ENCODE measurements at places on chromosomes 11 and 22. TPM values are rescaled to one million over a fixed set of nuclear protein-coding genes. Genes with fewer than 3 reads are reported as not detected.

- no peak for DNase-seq
These were observed 10.6 kb downstream of the CTSF start for GRCh38 chr11:66557733-66558326.

GGT1 gene
- 0.28 TPM for total RNA-seq

GRCh38 chr11:58998480-58999290, 59.4 kb downstream of the GLYATL1 start:
- DNase-seq: no peak

- peak; percentile 84 for DNase-seq
These were observed 2.3 kb downstream of the TSPAN4 start for GRCh38 chr11:844693-845644.

DNA sequence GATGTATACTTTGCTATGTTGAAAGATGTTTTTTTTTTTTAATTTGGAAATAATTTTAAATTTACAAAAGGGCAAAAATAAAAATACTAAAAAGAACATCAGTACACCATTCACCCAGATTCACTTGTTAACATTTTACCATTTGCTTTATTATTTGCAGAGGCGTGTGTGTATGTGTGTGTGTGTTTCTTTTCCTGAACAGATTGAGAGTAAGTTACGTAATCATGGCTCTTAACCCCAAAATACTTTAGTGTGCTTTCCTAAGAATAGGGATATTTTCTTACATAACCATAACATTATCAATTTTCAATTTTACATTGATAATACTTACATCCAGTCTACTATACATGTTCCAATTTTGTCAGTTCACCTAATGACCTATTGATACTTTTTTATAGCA, 91.5 kb upstream of the HORMAD2 start:
- no peak for DNase-seq

DNA sequence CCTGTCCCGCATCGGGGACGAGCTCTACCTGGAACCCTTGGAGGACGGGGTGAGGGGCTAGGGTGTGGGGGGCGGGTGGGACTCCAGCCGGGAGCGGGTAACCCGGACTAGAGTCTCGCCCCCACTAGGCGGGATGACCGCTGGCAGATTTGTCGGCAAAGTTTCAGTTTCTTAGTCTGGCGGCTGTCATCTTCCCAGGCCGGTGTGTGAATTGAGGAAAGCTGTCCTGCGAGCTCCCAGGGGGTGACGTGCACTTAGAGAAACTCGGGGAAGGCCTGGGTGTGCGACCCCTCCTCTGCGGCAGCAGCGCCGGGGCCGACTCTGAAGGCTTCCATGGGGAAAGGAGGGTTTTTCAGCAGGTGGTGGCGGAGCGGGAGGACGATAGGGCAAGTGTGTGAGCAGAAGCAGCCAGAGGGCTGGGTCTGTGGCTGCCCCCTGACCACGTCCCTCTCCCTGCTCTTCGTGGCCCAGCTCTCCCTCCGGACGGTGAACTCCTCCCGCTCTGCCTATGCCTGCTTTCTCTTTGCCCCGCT, 463 bp downstream of the RAD9A start:
- no peak for DNase-seq

DNA sequence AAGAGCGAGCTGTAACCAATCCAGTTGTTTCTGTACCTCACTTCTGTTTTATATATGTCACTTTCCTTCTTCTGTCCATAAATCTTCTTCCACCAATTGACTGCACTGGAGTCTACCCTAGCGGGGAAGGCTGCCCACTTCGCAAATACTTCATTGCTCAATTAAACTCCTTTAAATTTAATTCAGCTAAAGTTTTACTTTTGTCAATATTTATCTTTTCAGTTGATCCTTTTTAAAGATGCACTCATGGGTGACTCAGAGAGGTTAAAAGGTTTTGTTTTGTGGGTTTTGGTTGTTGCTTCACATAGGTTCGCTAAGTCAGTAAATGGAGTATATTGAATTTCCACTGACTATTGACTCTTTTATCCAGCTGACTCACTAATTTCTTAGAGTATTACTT, 597.2 kb downstream of the DLG2 start:
- no peak for DNase-seq

CDKN1C gene
- 3.5 TPM for total RNA-seq

DNA sequence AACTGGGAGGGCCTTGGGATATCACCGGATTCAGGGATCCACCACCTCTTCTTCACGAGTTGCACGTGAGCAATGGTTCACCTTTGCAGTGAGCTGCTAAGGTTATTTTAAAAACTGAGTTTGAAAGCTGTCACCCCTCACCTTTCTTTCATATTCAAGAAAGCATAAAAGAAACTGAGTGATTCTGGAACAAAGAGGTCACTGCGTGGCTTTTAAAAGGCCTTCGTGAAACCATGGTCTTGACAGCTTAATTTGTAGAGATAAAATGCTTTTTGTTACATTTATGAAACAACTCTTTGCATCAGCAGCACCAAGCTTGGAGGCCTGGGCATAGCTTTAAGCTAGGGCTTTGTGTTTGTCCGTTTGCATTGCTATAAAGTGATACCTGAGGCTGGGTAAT, 101.4 kb upstream of the NECTIN1 start:
- DNase-seq: no peak

CCDC81 gene
- 0.53 TPM for total RNA-seq

- no peak for DNase-seq
These were observed 335.0 kb downstream of the C11orf87 start for GRCh38 chr11:109756951-109757350.

DNA sequence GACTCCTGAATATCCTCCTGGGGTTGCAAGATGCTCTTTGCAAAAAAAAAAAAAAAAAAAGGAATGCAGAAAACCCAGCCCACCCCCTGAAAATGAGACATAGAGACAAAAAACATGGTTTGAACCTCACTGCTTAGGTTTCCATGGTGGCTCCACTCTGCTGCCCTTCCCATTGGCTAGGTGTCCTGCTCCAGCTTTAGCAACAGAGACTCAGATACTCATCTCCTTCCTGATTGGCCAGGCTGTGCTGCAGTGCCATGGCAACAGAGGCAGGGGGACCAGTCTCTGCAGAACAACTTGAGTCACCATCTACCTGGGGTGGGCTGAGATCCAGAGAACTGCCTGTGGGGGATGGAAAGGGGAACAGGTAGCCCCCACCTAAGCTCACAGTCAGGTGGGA, 17.4 kb upstream of the YWHAH start:
- no peak for DNase-seq

DNA sequence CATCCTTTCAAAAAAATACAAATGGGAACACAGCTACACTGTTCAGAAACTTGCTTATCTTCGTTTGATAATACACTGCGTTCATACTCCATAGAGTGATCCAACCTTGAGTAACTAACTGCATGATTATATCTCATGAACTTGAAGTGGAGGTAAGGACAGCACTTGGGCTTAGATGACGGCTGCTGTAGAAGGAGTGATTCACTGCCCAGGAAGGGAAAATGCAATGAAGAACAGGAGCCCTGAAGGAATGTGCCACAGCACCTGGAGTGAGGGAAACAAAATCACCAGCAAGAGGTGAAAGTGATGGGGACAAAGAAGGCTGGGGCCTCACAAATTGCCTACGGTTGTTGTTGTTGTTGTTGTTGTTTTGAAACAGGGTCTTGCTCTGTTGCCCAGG, 44.1 kb upstream of the SC5D start:
- DNase-seq: no peak

GRCh38 chr22:43227239-43227630, 40.3 kb upstream of the TTLL12 start:
- DNase-seq: no peak

DNA sequence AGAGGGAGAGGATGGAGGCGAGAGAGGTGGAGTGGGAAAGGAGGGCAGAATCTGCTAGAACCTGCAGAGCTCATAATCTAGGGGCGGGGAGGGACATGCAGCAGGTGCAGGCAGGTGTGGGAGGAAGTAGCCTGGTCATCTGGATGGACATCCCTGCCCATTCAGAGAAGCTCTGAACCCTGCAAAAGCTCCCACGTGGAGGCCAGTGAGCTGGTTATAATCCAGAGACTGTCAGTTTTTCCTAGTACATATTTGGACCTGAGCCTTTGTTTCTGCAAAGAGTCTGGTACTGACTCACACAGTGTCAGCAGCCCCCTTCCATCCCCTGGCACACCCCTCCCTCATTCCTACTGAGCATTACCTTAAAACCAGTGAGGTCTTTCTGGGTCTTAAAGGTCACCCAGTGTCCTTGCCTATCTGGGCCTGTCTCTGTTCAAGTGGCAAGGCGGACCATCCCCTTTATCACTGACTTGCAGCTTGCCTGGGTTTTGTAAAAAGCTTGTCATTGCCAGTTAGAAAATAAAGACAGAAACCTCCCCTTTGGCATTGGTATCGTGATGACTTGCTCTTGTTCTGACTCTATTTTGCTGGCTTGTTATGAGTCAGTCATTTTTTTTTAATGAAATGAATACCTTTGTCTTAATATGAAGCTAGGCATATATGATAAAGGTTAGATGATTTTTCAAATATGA, 26.1 kb downstream of the PTPRJ start:
- no peak for DNase-seq

- no peak for DNase-seq
These were observed 31.1 kb downstream of the IGF2 start for GRCh38 chr11:2107941-2108630.

GNAZ gene
- 1.1 TPM for total RNA-seq

OR52H1 gene
- not detected for total RNA-seq

GRCh38 chr22:35301372-35301874, 1.7 kb downstream of the TOM1 start:
- DNase-seq: no peak

GRCh38 chr11:102810950-102811660, 13.1 kb upstream of the MMP1 start:
- no peak for DNase-seq

GRCh38 chr11:104705490-104706190, 192.6 kb downstream of the CASP12 start:
- peak; percentile 4 for DNase-seq

GRCh38 chr11:77409046-77409445, 64.8 kb downstream of the PAK1 start:
- no peak for DNase-seq

INPP5J gene
- total RNA-seq: 0.20 TPM

DNA sequence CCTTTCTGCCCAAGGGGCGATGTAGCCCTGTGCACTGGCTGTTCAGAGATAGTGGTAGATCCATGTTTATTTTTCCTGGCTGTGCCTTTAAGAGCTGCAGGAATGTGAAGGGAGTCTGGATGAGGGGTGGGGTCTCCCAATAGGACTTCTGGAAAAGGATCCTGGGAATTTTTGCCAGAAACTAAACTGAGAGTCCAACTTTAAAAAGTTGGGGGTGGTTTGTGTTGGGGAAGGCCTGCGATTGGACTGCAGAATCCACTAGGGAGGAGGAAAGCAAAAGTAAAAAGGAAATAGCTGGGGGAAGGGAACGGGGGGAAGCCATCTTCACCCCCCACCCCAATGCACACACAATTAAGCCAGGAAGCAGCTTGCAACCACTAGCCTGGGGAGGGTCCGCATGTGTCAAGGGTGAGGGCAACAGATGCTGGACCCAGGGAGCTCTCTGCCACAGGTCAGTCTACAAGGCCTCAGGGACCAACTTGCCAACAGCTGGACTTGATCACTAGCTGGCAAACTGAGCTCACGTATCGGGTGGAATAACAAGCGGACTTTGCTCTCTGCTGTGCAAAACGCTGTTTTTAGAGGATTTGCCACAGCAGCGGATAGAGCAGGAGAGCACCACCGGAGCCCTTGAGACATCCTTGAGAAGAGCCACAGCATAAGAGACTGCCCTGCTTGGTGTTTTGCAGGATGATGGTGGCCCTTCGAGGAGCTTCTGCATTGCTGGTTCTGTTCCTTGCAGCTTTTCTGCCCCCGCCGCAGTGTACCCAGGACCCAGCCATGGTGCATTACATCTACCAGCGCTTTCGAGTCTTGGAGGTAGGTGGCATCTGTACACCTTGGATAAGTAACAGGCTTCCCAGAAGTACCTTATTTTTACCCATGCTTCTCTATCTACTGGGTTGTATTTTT, at the start of gene OLFML1:
TSS of gene OLFML1 (plus strand) at position 321 of the 912 bp plus-strand sequence. CDS start at position 691, 370 bp downstream.
- DNase-seq: no peak

DNA sequence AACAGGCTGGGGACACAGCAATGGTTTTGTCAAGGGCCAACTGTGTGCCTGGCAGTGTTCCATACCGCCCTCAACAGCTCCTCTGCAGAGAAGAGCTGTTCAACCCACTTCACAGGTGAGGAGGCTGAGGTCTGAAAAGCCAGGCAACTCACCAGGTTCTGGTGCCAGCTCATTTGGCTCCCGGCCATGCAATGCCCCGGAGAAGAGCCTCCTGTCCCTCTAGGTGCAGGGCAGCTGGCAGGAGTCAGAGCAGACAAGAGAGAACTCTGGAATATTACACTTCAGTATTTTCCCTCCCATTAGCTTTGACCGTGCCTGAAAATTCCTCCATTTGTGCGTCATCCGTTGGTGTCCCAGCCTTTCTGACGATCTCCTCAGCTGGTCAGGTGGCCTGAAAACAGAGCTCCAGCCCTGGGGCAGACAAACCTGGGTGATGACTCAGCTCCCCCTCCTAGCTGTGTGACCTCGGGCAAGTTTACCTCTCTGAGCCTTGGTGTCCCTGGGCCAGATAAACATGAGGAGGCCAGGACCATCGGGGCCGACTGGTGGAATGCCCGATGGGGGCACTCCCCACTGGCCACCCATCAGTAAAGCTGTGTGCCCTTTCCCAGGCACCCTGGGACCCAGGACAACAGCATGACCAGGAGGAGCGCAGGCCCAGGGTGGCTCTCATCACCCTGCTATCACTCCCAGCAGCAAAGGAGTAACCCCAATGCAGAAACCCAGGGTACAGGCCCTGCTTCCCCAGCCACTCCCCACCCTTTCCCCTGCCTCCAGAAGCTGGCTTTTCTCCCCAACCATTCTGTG, 9.6 kb upstream of the C1QTNF6 start:
- DNase-seq: no peak

Data from pulmonary artery endothelial cell (primary cell).